ENCODE measurements at places on chromosomes 4 and X.

GRCh38 chrX:41382714-41383645 lies 49.0 kb downstream of the DDX3X start:
- DNase-seq: no peak

- no peak for DNase-seq
Observed at GRCh38 chr4:16573739-16574138, 324.7 kb downstream of the LDB2 start.

DNA sequence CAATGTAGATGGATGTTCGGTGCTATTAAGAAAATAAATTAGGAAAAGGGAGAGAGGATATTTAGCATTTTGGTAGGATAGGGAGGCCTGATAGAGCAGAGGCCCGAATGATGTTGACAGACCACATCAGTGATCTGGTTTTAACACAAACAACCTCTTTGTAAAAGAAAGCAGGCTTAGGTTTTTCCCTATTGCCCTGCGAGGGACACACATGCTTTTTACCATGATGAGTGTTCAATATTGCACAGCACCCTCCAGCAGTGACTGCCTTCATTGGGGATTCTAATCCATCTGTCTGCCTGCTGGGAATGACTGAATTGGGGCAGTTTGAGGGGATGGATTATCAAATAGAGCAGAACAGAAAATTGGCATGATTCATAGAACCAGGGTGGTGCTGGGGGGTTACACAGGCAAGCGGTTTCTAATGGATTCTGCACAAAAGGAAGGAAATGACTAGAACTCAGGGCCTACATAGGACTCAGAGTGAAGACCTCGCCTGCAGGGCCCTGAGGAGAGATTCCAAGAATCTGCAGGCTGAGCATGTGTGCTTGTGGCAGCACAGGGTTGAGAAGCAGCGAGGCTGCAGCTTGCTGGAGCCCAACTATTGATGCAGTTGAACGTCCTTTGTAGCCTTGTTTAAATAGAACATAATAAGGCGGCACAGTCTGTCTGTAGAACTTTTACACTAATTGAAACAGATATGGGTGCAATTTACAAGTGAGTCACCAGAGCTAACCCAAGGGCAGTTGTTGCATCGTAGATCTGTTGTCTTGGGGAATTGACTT lies 58.0 kb downstream of the RHOH start:
- no peak for DNase-seq

- DNase-seq: no peak
Observed at GRCh38 chrX:66020631-66021334, 19.1 kb downstream of the VSIG4 start.

DNA sequence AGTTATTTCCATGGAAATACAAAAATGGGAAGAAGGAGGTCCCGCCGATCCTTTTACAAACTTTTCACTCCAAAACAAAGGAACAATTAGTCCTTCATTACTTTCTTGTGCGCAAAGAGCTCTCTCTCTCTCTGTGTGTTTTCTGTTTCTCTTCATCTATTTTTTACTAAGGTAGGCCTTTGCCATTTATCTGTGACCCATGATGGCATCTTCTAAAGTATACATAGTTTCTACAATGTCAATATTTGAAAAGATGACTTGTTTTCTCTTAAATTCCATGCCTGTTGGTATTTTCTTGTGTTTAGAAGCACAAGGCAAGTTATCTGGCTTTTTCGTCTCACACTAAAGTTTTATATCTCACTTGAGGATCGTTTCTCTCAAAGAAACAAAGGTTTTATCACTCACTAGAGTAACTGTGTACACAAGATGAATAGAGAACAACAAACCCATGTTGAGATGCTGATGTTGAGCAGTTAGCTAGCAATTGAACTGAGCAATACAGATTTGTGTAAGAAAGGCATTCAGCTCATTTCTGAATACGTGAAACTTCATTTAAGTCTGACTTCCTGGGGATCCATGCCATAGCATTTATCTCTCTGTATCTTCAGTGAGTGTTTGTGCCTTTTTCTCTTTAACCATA lies 250.3 kb downstream of the GBA3 start:
- DNase-seq: no peak

DNA sequence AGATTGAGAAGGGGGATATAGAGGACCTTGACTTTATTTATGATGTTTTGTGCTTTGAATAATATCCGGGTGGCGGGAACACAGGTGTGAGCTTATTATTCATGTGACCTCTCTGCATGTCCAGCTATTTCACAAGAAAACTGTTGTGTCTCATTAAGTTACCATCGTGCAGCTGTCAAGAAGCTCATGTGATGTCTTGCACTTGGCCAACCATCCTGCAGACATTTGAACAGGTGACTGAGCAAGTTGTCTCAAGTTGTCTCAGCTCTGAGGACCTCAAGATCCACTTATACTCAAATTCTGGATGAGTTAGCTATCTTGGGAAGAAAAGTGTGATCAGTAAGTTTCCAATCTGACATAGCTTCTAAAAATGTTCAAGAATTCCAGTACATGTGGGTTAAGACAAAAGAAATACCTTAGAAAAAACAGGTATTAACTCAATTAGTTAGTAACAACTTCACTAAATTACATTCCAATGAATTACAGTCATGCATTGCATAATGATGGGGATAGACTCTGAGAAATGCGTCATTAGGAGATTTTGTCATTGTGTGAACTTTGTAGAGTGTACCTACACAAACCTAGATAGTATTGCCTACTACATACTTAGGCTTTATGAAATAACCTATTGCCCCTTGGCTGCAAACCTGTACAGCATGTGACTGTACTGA lies 462.2 kb downstream of the INPP4B start:
- DNase-seq: no peak

- DNase-seq: no peak
Observed at GRCh38 chr4:88275949-88276515, 8.3 kb downstream of the PPM1K start.

DNA sequence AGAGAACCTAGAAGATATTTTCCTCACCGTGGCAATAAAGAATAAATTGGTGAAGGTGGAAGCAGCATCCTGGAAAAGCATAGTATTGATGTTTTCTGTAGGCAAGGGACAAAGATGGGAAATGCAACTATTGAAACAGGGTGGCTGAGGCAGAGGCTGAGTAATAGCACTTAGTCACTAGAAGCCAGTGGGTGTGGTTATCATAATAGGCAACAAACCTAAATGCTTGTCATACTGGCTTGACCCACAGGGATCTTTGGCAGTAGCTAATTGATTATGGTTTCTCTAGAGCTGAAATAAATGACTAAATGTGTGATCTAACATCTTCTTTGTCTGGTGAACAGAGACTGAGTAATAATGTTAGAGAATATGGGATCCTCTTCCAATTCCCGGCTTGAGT lies 353.6 kb upstream of the RPS6KA3 start:
- DNase-seq: no peak

- DNase-seq: no peak
Observed at GRCh38 chr4:109946120-109946519, 33.4 kb downstream of the EGF start.
